Renal pelvis (tissue), 12 donors: ENCODE measurements at places on chromosomes 1 and 21.

DNA sequence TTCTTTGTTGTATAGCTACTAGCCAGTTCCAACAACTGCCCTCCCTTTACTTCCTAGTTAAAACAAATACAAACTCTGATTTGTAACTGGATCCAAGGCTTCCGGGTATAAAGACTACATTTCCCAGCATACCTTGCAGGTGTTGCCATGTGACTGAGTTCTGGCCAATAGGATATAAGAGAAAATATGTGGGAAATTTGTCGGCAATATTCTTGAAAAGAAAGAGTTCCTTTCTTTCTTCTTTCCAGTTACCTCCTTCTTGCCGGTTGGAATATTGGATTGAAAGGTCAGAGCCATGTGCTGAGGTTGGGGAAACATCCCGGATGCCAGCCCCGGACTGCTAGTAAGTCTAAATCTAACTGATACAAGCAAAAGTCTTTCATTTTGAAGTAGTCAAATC is 23.0 kb upstream of the ZBTB40 start:
- peak; percentile 54 for DNase-seq

DNA sequence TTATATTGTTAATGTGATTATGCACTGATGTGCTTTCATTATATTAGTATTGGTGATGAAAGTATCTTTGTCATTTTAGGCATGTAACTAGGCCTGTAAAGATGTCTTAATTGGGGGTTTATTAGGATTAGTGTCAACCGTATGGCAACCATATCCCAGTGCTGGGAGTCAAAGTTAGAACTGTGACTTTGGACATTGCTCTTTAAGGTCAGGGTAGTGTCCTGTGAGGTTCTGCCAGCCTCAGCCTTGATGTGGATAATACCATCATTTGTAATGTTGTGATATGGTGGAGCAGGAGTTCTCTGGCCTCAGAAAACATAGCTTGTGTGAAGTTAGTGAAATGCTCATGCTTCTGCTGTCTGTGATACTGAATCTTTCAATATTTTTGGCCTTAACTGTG is 59.4 kb downstream of the LAMC1 start:
- DNase-seq: no peak

GRCh38 chr1:68429233-68429808 is 20.4 kb downstream of the RPE65 start:
- DNase-seq: no peak

- no peak for DNase-seq
Measured at GRCh38 chr1:236280438-236281197, 1.1 kb downstream of the ERO1B start.

- no peak for DNase-seq
Measured at GRCh38 chr1:181664543-181664942, 181.2 kb downstream of the CACNA1E start.

DNA sequence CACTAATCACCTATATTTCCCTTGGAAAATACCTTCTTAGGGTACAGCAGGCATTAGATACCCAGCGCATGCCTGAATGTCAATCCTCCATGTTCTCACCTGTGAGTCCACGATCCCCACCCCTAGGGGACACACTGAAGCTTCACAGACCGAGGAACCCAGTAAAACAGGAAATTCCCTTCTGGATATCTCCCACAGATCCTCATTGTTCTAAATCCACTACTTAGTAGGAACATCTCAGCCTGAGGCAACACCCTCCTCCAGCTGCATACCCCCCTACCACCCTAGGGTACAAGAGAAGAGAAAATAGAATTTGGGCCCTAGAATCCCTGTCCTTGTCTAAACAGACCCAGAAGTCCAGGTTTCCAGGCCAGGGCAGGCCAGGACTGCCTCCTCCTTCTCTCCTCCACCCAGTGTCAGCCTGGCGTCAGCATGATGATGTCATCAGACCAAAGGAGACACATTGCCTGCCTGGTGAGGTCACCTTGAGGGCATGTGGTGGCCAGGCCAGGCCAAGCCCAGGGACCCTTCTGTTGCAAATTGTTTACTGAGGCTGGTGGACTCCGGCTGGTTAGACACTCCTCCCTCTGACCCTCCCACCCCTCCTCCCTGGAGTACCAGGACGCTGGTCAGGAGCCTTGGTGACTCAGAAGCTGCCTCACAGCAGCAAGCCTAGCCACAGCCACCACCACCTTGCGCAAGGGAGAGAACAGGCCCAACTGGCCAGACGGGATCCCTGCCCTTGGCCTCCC is 6.2 kb downstream of the NECTIN4 start:
- DNase-seq: no peak

- DNase-seq: no peak
Measured at GRCh38 chr1:12038356-12039163, 19.3 kb downstream of the MIIP start.
